ENCODE measurements at places on chromosomes 13 and 19.

DNA sequence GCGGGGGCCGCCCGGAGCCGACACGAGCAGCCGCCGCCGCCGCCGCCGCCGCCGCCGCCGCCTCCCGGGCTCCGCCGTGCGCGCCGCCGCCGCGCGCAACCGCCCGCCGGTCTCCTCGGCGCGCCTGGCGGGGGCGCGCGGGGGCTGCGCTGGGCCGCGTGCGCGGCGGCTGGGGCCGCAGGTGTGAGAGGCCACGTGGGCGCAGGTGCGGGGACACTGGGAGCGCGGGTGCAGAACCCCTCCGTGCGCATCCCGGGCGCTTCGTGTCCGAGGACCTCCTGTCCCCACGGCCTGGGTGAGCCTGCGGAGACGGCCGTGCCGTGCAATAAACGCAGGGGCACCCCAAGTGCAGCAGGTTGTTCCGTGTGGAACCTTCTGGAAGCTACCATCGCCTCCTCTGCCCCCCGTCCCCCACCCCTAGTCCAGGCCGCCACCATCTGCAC, at the start of gene LINGO3:
TSS of gene LINGO3 (minus strand) at position 41 of the 443 bp plus-strand sequence. CDS start 16,378 bp downstream, outside the sequence.
- no peaks in the 10 kb centered on the region for H3K27me3 ChIP-seq
- no peak within 1 kb of the TSS for H3K27ac ChIP-seq
- DNase-seq, result peak; percentile 64

GRCh38 chr19:45769821-45770191, 754 bp upstream of the SIX5 start:
- DNase-seq, result peak; percentile 89
- H3K27ac ChIP-seq, result peak overlapping the region; percentile 27
- H3K4me1 ChIP-seq, result peaks cover 12% of the 10 kb centered on the region

DNA sequence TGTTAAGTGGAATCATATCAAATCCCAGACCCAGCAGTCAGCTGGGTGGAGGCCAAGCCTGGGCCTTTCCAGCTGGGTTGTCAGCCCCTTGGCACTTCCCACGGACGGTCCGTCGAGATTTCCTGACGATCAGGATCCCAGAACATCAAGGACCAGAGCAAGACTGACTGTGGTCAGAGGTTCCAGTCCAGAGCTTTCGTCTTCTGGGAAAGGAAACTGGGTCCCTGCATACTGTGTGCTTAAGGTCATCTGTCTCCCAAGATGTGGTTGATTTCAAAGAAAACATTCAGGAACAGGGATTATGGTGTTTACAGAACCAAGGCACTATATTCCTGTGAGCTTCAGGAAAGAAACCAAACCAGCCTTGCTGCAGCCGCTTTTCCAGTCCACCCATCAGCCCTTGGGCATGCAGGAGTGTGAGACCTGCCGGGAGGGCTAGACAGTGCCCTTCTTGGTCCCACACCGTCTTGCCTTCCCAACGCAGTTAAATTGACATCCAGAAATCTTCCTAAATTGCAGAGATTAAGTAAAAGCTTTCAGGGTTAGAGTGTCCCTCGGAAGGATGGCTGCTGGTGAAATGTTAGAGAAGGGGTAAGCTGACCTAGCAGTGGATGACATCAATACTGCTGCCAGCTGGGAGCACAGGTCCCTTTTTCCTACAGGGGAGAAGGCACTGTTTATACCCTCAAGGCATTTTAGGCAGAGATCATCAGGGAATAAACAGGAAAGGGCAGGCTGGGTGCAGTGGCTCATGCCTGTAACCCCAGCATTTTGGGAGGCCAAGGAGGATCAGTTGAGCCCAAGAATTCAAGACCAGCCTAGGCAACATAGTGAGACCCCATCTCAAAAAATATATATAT, 5.0 kb upstream of the C19orf33 start:
- no peaks in the 10 kb centered on the region for H3K36me3 ChIP-seq
- H3K4me1 ChIP-seq, result no peaks in the 10 kb centered on the region
- H3K27me3 ChIP-seq, result no peaks in the 10 kb centered on the region
- H3K27ac ChIP-seq, result no peak overlapping the region

- no peak overlapping the region for H3K27ac ChIP-seq
- DNase-seq, result no peak
- no peaks in the 10 kb centered on the region for H3K27me3 ChIP-seq
- no peaks in the 10 kb centered on the region for H3K36me3 ChIP-seq
- H3K4me3 ChIP-seq, result no peak overlapping the region
- H3K4me1 ChIP-seq, result peaks cover 22% of the 10 kb centered on the region
Observed at GRCh38 chr13:50225193-50226155, 210.2 kb downstream of the KCNRG start.

- H3K27me3 ChIP-seq, result no peaks in the 10 kb centered on the region
- H3K4me3 ChIP-seq, result no peak overlapping the region
- H3K4me1 ChIP-seq, result no peaks in the 10 kb centered on the region
- no peaks in the 10 kb centered on the region for H3K36me3 ChIP-seq
- H3K27ac ChIP-seq, result no peak overlapping the region
- no peak for DNase-seq
Observed at GRCh38 chr13:47220453-47221140, 323.7 kb upstream of the HTR2A start.

DNA sequence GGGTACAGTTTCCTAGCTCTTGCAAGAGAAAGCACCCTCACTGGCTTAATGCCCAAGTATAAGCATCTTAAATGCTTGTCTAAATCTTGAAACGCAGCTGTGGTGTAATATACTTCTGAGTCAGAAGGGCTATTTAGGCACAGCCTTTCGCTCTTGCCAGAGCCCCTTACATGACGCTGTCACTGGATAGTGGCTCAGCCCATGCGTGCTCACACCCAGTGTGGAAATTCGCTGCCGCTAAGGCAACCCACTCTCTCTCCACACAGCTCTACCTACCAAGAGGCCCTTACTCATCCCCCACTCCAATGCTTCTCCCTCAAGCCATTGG, 24.0 kb downstream of the UQCRFS1 start:
- no peaks in the 10 kb centered on the region for H3K36me3 ChIP-seq
- H3K4me1 ChIP-seq, result no peaks in the 10 kb centered on the region

GRCh38 chr13:68715651-68716050, 1392.0 kb upstream of the ATXN8OS start:
- no peaks in the 10 kb centered on the region for H3K4me1 ChIP-seq
- H3K27ac ChIP-seq, result no peak overlapping the region
- no peaks in the 10 kb centered on the region for H3K36me3 ChIP-seq
- H3K27me3 ChIP-seq, result no peaks in the 10 kb centered on the region
- DNase-seq, result no peak

- DNase-seq, result no peak
- no peaks in the 10 kb centered on the region for H3K36me3 ChIP-seq
- no peak overlapping the region for H3K27ac ChIP-seq
- H3K27me3 ChIP-seq, result no peaks in the 10 kb centered on the region
- H3K4me1 ChIP-seq, result no peaks in the 10 kb centered on the region
Observed at GRCh38 chr13:108463340-108463739, 166.1 kb upstream of the MYO16 start.

DNA sequence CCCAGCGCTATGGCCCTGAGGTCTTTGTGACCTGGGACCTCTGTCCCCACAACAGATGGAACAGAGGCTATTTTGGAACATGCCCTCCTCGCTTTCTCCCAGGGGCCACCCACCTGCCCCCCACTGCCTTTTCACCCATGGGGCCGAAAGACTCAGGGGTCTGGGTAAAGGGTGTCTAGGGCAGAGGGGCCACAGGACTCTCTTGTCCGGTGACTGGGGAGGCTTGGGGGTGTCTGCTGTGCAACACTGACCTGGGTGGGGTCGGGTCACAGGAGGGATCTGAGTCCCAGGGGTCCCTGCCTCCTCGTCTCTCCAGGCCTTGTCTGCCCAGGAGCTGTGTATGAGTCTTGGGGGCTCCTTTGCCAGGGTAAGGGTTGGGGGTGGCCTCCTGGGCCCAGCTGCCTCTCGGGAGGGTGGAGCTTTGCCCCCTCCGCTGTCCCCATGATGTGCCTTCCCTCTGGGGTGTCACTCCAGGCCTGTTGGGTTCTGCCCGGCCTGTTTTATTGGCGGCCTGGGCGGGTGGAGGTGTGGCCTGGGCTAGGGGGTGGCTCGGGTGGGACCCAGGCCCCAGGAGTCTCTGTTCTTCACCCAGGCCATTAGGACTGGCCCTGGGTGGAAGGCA, 2.1 kb downstream of the ARID3A start:
- peaks cover 19% of the 10 kb centered on the region for H3K4me1 ChIP-seq
- H3K27ac ChIP-seq, result peak overlapping the region; percentile 9
- no peaks in the 10 kb centered on the region for H3K36me3 ChIP-seq

DNA sequence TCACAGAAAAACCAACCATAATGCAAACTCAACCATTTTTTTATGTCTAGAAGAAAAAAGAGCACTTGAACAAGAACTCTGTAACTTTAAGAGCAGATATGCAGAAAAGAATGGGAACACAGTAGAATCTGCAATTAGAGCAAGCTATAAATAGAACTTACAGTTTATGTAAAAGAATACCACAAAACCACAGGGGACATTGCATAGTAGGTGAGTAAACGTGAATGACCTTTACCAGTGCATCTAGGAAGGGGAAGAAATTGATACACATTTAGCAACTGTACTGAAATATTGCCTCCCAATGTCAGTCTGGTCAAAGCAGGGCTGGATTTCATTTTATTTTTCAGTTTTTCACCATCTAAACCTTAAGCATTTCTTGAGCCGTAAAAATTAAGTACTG, 242.2 kb upstream of the EDNRB start:
- DNase-seq, result no peak
- H3K27ac ChIP-seq, result no peak overlapping the region
- H3K36me3 ChIP-seq, result no peaks in the 10 kb centered on the region
- H3K27me3 ChIP-seq, result no peaks in the 10 kb centered on the region

- no peaks in the 10 kb centered on the region for H3K36me3 ChIP-seq
- no peak overlapping the region for H3K27ac ChIP-seq
Observed at GRCh38 chr19:39915848-39916215, 18.6 kb downstream of the FCGBP start.

DNA sequence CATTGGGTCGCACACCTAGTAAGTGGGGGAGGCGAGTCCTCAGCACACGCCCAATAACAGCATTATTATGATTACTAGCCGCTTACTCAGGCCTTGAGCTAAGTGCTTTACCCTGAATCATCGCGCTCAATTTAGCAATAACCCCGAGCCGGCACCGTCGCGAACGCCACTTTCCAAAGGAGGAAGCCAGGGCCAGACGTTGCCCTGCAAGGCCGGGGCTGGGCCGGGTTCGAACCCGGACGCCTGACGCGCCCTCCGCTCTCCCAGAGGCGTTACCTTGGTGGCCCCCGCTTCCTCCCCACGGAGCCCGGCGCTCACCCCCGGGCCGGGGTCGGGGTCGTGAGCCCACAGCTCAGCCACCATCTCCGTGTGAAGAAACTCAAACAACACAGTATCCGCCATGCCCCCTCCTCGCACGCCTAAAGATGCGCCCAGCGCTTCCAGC, at the start of gene TRAPPC6A:
TSS of gene TRAPPC6A (minus strand) at position 421 of the 445 bp plus-strand sequence. CDS start at position 402, 19 bp downstream.
- peaks cover 38% of the 10 kb centered on the region for H3K4me1 ChIP-seq
- H3K36me3 ChIP-seq, result peaks cover 4% of the 10 kb centered on the region
- peak within 1 kb of the TSS; percentile 93 for H3K4me3 ChIP-seq
- peak within 1 kb of the TSS; percentile 91 for H3K27ac ChIP-seq

GRCh38 chr19:19279062-19279612, 6.0 kb upstream of the TM6SF2 start:
- H3K36me3 ChIP-seq, result peaks cover 71% of the 10 kb centered on the region
- H3K4me1 ChIP-seq, result no peaks in the 10 kb centered on the region
- no peak overlapping the region for H3K4me3 ChIP-seq

GRCh38 chr19:35752746-35753350, 4.0 kb downstream of the HSPB6 start:
- peaks cover 19% of the 10 kb centered on the region for H3K27me3 ChIP-seq
- H3K27ac ChIP-seq, result no peak overlapping the region
- no peaks in the 10 kb centered on the region for H3K36me3 ChIP-seq
- DNase-seq, result no peak
- H3K4me3 ChIP-seq, result no peak overlapping the region

- peak; percentile 77 for DNase-seq
- H3K36me3 ChIP-seq, result peaks cover 41% of the 10 kb centered on the region
- H3K27me3 ChIP-seq, result no peaks in the 10 kb centered on the region
- peak overlapping the region; percentile 99 for H3K27ac ChIP-seq
- peak overlapping the region; percentile 94 for H3K4me3 ChIP-seq
- peaks cover 48% of the 10 kb centered on the region for H3K4me1 ChIP-seq
Observed at GRCh38 chr19:18278521-18279265, 2.7 kb downstream of the JUND start.

GRCh38 chr13:61111529-61111928, 304.1 kb downstream of the PCDH20 start:
- no peaks in the 10 kb centered on the region for H3K36me3 ChIP-seq
- no peak overlapping the region for H3K27ac ChIP-seq
- no peak for DNase-seq
- no peaks in the 10 kb centered on the region for H3K27me3 ChIP-seq
- H3K4me1 ChIP-seq, result no peaks in the 10 kb centered on the region
- no peak overlapping the region for H3K4me3 ChIP-seq

GRCh38 chr19:12932392-12933286, 872 bp downstream of the FARSA start:
- H3K4me1 ChIP-seq, result peaks cover 26% of the 10 kb centered on the region
- peak overlapping the region; percentile 78 for H3K4me3 ChIP-seq
- H3K27ac ChIP-seq, result peak overlapping the region; percentile 73
- no peaks in the 10 kb centered on the region for H3K27me3 ChIP-seq

DNA sequence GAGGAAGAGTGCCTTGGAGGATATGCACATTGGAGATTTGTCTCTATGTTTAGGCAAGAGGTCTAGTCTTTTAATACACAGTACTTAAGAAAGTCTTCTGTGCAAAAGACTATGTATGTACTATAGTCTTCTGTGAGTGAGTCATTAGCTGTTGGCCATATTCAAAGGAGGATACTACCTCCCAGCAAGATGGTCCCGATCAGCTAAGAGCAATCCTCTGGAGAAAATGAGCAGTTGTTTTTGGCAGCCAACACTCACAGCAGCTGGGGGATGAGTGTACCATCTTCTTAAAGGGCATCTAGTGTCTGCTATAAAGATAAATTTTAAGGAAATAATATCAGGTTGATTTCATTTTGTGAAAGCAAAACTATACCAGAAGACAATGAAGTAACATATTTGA, 487.8 kb downstream of the KCTD12 start:
- no peaks in the 10 kb centered on the region for H3K4me1 ChIP-seq
- H3K27me3 ChIP-seq, result no peaks in the 10 kb centered on the region
- no peak overlapping the region for H3K27ac ChIP-seq

- H3K4me1 ChIP-seq, result no peaks in the 10 kb centered on the region
- no peaks in the 10 kb centered on the region for H3K27me3 ChIP-seq
- DNase-seq, result no peak
- H3K27ac ChIP-seq, result no peak overlapping the region
- no peak overlapping the region for H3K4me3 ChIP-seq
Observed at GRCh38 chr19:39150807-39151600, 25.4 kb downstream of the PAK4 start.

GRCh38 chr19:2060884-2061494, 9.9 kb upstream of the MKNK2 start:
- H3K4me3 ChIP-seq, result peak overlapping the region; percentile 84
- H3K36me3 ChIP-seq, result no peaks in the 10 kb centered on the region
- no peak for DNase-seq
- peak overlapping the region; percentile 97 for H3K27ac ChIP-seq

DNA sequence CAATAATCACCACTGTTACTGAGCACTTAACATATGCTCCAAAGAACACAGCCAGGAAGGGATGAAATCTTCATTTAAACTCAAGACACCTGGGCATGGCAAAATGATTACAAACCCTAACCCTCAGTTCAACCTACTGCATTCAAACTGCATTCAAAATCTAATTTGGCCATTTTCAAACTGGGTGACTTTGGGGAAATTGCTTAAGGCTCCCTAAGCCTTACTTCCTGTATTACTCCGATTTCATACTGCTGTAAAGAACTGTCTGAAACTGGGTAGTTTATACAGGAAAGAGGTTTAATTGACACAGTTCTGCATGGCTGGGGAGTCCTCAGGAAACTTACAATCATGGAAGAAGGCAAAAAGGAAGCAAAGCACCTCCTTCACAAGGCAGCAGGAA, 50.4 kb downstream of the CBY2 start:
- no peak for DNase-seq
- H3K4me3 ChIP-seq, result no peak overlapping the region
- no peaks in the 10 kb centered on the region for H3K36me3 ChIP-seq
- H3K27ac ChIP-seq, result no peak overlapping the region

GRCh38 chr13:72462726-72463125, 264.7 kb downstream of the MZT1 start:
- H3K36me3 ChIP-seq, result no peaks in the 10 kb centered on the region
- no peak overlapping the region for H3K27ac ChIP-seq
- no peak overlapping the region for H3K4me3 ChIP-seq
- no peaks in the 10 kb centered on the region for H3K4me1 ChIP-seq
